ENCODE measurements at places on chromosomes 7 and 10.

- DNase-seq: no peak
Observed at GRCh38 chr7:34211018-34211417, 305.7 kb downstream of the BMPER start.

DNA sequence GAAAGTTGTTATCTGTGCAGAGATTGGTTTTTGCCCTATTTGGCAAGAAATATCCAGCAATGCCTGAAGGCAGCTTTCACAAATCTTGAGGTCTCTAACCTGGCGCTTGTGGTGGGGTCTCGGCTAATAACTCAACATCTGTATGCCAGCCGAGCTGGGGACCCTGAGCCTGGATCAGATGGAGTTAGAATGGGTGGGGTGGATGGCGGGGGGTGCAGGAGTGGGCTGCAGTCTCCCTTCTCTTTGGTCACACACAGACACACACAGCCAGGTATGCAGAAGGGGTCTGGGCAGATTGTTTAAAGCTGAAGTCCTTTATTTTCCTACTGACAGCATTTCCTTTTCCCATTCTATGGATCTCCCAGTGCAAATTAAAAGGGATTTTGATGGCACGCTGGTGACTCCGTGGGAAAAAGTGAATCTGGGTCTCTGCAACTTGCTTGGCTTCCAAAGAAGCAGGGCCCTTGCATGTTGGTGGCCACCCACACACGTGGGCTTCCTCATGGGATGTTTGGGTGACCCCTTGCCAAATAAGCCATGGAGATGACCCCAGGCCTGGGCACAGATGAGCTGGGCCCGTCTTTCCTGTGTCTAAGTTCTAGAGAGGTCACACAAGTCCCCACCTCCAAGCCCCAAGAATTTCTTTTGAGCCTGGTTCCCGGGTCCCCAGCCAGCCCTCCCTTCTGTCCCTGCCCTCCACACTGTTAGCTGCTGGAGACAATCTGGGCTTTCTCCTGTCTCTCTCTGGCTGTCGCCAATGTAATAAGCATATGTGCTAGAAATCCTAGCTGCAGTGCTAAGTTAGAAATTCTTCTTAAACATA is 39.9 kb upstream of the EMX2 start:
- DNase-seq: no peak

DNA sequence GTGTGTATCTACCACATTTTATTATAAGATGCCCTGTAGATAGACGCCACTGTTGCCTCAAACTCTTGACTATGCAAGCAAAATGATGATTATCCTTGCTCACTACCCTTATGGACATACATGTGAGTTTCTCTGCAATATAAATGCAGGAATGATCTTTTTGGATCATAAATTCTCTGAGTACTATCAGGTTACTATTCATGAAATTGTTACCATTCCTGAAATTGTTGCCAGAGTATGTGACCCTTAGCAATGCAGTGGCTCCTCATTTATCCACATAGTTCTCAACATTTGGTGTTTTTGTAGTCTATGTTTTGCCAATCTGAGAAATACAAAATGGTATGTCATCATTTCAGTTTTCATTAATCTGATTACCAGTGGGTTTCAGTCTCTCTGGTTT is 166.2 kb upstream of the FAM3C start:
- DNase-seq: no peak

GRCh38 chr10:103125323-103126267 is 67.5 kb downstream of the NT5C2 start:
- DNase-seq: no peak

- DNase-seq: no peak
Observed at GRCh38 chr10:29189256-29189655, 99.6 kb upstream of the LYZL1 start.

- DNase-seq: no peak
Observed at GRCh38 chr7:98668255-98668654, 51.2 kb downstream of the NPTX2 start.

- peak; percentile 33 for DNase-seq
Observed at GRCh38 chr7:27606270-27607209, 56.1 kb downstream of the HIBADH start.

DNA sequence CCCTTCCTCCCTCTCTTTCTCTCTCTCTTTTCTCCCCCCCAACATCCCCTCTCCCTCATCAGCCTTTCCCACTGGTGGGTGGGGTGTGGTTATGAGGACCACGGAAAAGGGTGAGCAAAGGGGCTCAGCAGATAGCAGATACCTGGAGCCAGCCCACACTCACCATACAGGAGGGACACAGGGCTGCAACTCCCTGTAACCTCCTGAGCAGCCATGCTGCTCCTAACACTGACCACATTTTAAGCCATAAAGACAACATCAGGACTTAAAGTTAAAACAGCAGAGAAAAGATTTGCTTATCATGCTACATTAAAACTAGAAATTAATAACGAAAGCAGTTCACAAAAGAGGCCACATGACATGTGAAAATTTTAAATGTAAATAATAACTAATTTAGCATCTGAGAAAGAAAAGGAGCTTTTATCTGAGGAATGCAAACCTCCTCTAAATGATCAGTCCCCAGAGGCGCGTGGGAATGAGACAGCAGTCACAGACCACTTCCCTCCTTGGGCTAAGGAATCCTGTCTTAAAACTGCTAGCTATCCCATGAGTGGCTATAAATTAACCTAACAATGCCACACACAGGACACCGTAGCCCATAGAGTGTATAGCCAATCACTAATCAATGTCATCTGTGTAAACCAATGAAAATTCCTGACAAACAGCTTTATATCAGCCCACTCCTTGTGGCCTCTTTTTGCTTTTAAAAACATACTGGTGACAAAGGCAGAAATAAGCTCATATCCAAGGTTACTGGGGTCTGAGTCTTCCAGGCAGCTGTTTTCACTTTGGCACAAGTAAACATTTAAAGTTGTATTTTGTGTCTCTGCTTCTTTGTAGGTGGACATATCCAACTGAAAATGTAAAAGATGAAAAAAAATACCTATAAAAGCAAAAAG is 33.3 kb downstream of the PKD1L1 start:
- no peak for DNase-seq

- no peak for DNase-seq
Observed at GRCh38 chr10:116671274-116671926, 50.6 kb downstream of the PNLIPRP2 start.

- DNase-seq: no peak
Observed at GRCh38 chr7:135785065-135785464, 36.5 kb upstream of the FAM180A start.

GRCh38 chr10:29532256-29532878 is 102.4 kb downstream of the SVIL start:
- no peak for DNase-seq

DNA sequence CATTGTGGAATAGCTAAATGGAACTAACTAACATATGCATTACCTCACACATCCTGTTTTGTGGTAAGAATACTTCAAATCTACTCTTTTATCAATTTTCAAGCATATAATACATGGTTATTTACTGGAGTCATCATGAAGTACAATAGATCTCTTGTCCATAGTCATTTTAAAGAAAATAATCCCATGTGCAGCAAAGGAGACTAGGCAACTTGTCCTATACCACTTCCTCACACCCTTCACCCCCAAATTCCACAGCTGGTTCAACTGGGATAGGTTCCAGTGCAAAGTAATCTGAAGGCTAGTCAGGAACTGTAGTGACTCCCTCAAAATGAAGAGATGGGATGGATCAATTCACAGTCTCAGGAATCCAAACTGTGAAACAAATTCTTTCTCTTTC is 176.1 kb downstream of the SGMS1 start:
- DNase-seq: no peak

- peak; percentile 4 for DNase-seq
Observed at GRCh38 chr7:115409682-115410433, 488.0 kb downstream of the MDFIC start.

GRCh38 chr7:91569728-91570457 is 305.7 kb downstream of the FZD1 start:
- DNase-seq: no peak

DNA sequence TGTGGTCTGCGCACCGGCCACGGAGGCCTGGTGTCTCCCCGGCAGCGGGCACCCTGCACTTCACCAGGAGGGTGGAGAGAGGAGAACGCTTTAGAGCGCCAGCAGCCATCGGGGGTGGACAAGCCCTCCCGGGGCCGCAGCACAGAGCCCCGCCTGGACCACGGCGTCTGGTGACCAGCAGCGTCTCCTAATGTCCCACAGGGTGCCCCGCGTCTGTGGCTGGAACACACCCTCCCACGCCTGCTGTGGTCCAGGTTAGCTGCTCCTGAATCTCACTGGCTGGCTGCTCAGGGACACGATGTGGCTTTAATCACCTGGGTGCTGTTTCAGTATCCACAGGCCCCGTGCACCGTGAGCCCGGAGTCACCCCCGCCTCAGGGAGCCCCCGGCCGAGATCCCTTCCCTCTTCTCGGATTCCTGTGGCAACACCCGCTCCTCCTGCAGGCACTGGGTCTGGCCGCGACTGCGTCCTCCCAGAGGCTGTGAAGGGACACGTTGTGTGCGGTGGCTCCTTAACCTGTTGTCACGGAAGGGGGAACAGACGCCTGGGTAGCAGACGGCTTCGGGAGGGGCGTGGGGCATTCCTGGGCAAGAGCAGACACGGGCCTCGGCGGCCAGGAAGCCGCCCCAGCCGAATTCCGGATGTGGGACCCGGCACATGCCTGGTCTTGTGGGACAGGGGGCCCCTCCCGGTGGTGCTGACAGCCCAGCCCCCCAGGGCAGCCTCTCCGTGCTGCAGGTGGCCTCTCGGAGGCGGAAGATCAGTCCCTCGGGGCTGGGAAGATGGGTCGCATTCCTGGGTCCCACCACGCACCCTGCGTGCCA is 78.9 kb downstream of the FOXL3 start:
- DNase-seq: no peak

DNA sequence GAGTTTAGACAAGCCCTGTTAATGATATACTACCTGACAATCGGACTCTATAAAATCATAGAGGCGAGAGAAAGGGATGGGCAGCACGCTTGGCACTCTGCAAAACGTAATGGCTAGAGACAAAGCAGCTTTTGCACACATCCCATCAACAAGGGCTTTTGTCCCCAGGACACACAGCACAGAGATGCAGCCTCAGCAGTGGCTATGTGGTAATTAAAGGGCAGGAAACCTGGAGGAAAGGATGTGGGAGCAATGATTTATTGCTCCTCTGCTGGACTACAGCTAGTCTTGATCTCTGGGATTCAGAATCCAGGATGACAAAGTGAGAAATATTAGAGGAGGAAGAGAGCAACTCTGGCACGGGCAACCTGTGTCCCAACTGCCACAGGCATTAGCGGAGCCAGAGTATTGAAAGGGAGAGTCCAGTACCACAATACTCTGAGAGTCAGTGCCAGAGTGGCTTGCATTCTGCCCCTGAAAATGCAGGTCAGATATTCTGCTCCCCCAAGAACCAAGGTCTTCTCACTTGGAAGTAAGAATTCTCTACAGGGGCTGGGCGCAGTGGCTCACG is 96.5 kb downstream of the ARMH3 start:
- DNase-seq: no peak

DNA sequence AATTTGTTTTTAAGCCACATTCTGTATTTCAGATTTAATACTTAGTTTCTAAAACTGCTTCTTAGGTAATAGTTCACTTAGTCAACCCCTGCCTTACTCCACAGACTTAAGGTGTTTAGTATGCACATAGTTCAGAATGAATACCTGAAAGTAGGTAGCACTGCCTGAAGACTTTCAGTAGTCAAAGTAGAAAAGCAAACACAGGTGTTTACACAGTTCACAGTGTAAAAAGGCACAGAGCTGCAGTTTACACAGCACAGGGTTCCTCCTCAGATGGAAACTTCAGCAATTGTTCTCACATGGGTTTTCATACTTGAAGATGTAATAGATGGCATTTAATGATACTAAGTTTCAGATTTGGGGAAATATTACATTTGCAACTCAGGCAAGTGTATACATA is 3.1 kb upstream of the PKD1L1 start:
- DNase-seq: no peak

GRCh38 chr7:112072541-112073245 is 133.5 kb downstream of the DOCK4 start:
- DNase-seq: no peak

DNA sequence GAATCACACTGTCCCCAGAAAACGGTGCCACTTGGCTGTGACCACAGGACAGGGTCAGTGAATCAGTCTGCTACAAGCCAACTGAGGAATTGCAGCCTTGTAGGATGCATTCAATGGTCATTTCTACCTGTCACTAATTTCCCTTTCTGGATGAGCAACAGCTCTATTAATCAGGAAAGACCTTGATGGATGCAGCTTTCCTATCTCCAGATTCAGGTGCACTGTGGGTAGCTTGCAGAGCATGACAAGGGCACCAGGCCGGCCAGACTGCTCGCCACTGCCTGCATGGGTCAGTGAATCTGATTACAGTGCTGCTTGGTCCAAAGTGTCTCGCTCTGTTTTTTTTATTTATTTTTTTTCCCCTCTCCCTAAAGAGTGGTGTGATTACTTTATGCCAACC is 506.8 kb upstream of the AUTS2 start:
- DNase-seq: no peak

DNA sequence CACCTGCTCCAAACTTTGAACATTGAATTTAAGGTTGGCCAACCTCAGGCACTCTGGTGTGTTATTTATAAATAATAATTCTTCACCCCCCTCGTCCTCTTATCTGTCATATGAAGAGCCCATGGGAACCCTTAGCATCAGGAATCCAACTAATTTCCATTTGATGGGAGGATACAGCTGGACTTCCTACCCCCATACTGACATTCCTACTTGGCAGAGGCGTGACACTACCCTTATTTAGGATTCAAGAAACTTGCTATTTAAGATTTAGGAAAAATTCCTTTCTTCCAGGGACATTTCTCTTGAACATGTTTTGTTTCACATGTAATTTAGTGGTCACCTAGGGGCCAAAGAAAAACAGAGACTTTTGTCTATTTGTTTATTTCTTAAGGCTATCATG is 171.9 kb upstream of the NRP1 start:
- DNase-seq: no peak

DNA sequence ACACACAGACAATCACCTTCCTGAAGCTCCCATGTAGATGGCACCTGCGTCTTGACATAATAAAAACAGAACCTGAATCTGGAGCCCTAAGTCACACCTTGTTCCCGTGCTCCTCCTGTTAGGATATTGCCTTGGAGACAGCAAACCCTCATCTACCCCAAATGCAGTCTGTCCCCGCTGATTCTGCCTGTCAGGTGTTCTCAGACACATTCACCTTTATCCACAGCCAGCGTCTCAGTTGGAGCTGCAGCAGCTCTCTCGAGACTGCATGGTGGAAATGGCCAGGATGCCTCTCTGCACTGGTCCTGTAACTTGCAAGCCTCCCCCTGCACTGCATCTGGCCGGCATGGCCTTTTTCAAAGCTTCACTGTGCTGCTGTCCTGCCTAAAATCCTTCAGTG is 218.0 kb upstream of the ZNF32 start:
- no peak for DNase-seq

GRCh38 chr10:115335366-115335765 is 242.2 kb downstream of the ATRNL1 start:
- no peak for DNase-seq

DNA sequence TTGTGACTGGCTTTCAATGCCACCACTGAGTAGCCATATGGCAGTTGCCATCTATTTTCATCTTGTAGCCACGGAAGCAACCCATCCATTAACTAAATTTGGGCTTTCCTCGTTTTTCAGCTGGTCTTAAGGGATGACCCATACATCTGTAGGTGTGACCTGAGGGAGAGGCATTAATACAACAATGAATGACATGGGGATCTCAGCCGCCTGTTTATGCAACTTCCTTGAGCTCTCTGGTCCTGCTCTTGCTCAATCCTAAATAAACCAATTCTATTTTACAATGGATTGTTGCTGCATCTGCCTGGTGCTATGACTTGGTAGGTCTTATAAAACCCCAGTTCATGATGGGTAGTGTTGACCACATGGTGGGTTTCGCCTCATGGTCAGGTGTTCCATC is 21.9 kb upstream of the ADAM22 start:
- DNase-seq: peak; percentile 75

- DNase-seq: peak; percentile 38
Observed at GRCh38 chr10:7153750-7154149, 257.1 kb downstream of the SFMBT2 start.

- no peak for DNase-seq
Observed at GRCh38 chr7:54663186-54663585, 95.8 kb downstream of the SEC61G start.
